NCI-H345 (cell line): ENCODE measurements at places on chromosomes 12 and 14.

- DNase-seq: peak; percentile 13
Measured at GRCh38 chr12:112998987-112999767, 20.9 kb downstream of the OAS2 start.

DNA sequence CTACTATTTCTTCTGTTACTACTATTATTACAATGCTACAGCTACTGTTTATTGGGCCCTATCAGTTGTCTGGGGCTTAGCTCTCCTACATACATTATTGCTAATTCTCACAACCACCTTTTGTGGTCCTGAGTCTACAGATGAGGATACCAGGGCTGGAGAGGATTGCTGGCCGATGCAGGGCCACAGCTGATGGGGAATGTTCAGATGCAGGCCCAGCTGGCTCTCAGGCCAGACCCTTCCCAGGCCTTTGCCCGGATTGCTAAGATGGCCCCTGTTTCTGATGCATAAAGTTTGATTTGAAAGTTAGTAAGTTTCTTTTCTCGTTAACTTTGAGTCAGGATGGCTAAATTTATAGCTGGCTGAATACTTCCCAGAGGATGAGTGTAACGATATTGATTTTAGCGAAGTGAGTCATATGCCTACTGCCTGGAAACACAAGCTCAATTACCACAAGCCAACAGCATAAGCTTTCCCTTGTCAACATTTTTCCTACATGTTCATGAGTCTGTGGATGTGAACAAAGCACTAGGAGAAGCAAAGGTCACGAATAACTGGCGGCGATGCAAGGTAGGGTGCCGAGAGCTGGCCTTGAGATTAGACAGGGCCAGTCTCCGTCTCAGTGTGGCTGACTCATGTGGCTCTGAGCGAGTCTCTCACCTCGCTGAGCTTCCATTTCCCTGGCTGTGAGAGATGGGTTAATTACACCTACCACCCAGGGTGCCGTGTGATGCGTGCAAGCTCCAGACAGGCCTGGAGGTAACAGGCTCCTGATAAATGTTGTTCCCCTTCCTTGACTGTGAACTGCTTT, 111.0 kb downstream of the BEGAIN start:
- peak; percentile 88 for DNase-seq

DNA sequence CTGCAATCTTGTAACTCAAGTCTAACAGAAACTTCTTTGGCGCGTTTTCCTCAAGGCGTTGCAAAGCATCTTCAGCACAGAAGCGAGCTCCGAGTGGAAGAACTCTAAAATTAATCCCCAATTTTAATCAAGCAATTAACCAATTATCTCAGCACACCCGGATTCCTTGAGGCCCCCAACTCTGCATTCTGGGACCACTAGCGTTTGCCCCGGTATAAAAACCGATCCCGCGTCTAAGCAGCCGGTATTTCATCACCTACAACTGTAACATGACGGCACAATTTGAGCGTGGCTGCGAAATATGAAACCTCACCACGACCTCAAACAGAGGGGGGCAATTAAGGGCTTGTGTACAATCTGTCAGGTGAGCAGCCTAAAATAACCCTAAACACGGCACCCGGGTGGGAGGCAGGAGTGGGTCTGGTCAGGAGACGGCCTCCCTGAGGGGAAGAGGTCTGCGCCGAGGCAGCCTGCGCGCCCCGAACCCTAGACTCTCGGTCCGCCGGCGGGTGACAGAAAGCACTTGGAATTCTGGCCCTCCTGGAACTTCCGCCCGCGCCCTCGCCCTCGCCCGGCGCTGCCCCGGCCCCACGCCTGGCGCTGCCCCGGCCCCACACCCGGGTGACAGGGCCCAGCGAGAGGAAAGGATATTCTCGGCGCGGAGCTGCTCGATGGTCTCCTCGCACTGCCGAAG, 594 bp downstream of the ZCCHC8 start:
- DNase-seq: peak; percentile 43

GRCh38 chr12:49796606-49797448, 31.4 kb downstream of the NCKAP5L start:
- no peak for DNase-seq

DNA sequence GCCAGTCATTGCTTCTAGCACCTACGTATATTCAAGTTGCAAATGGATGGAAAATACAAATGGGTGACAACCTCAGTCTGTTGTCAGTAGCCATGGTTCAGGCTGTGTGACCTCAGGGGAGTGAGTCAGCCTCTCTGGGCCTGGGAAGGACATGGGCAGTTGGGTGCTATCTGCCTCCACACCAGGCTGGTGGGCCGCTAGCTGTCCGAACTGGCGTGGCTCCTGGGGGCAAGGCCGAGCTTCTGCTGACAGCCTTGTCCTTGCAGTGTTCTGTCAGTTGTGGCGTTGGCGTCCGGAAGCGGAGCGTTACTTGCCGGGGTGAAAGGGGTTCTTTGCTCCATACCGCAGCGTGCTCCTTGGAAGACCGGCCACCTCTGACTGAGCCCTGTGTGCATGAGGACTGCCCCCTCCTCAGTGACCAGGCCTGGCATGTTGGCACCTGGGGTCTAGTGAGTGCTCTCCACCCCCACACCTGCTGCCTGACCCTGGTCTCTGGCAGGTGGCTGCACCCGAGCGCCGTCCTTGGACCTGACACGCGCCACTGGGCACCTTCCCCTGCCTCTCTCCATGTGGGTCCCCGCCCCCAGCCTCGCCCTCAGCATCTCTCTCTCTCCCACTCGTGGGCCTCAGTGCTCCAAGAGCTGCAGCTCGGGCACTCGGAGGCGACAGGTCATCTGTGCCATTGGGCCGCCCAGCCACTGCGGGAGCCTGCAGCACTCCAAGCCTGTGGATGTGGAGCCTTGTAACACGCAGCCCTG, 17.1 kb downstream of the PAPLN start:
- no peak for DNase-seq

DNA sequence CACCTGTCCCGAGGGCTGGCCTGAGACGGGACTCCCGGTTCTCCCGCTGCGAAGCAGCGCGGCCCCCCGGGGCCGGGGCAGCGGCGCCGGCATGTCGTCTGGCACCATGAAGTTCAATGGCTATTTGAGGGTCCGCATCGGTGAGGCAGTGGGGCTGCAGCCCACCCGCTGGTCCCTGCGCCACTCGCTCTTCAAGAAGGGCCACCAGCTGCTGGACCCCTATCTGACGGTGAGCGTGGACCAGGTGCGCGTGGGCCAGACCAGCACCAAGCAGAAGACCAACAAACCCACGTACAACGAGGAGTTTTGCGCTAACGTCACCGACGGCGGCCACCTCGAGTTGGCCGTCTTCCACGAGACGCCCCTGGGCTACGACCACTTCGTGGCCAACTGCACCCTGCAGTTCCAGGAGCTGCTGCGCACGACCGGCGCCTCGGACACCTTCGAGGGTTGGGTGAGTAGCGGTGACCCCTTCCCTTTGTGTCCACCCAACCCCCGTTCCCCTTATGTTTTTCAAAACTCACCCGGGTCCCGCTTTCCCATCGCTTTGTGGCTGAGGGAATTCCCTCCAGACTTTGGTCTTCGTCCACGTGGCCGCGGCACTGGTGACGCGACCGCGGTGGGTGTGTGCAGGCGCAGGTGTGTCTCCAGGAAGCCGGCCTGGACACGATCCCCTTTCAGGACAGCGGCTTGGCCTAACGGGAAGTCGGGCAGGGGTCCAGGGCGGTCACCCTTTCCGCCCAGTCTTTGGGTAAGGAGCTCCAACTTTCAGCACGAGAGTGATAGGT, 826 bp downstream of the PRKCH start:
- no peak for DNase-seq

DNA sequence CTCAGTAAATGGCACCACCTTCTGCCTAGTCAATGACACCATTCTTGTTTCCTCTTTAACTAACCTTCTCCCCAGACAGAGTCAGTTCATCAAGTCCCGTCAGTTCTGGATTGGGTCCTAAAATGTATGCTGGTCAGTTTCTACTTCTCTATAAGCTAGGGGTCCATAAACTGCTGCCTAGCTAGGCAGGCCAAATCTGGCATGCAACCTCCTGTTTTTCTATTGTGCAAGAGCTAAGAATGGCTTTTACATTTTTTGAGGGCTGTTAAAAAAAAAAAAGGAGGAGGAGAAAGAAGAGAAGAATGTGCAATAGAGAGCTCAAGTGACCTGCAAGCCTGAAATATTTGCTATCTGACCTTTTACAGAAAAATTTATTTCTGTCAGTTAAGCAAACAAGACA, 6.4 kb upstream of the TMED10 start:
- DNase-seq: no peak

DNA sequence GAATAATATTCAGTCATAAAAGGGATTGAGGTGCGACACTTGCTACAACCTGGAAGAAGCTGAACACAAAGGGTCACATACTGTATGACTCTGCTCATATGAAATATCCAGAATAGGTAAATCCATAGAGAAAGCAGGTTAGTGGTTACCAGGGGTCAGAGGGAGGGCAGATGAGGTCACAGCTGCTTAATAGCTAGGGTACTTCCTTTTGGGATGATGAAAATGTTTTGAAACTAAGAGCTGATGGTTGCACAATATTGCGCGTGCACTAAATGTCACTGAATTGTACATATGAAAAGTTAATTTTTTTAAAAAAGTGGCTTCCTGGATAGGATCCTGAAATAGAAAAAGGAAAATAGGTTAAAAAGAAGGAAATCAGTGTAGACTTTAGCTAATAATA, 23.8 kb downstream of the NEUROD4 start:
- DNase-seq: no peak

DNA sequence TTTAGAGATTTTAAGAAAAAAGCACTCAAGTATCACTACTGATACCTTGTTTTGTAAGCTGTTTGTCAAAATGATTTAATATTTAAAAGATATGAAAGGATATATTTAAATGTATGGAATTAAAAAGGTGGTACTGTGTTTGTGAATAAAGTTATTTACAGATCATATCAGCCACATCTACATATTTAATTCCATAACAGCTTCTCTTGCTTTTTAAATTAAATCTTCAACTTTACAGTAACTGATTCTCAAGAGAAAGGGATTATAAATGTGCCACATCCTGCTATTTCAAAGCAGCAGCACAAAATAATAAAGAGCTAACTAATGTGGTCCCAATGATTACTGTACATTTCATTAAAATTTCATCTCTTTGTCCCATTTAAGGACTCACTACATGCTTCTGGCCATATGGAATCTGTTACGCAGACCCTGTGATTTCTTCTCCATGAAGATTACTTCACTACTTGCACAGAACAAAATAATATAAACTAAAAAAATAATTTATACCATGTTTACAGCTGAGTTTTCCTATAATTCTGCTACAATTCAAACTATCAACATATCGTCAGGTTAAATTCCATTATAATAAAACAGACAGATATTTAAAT, 117.8 kb downstream of the MED13L start:
- no peak for DNase-seq

DNA sequence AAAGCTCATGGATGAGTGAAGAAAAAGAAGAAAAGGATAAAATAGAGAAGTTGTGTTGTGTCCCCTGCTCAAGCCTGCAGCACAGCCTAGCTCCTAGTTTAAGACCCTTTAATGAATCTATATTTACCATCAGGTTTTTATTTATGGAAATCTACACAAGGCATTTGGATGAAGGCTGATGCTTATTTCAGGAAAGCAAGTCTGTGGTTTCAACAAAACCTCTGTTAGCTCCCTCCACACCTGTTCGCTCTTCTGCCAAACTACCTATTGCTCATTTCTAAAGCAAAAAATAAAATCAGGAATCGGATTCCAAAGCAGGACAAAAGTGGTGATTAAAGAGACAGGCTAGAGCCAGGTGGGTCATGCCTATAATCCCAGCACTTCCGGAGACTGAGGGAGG, 18.9 kb upstream of the MAP3K9 start:
- DNase-seq: no peak

DNA sequence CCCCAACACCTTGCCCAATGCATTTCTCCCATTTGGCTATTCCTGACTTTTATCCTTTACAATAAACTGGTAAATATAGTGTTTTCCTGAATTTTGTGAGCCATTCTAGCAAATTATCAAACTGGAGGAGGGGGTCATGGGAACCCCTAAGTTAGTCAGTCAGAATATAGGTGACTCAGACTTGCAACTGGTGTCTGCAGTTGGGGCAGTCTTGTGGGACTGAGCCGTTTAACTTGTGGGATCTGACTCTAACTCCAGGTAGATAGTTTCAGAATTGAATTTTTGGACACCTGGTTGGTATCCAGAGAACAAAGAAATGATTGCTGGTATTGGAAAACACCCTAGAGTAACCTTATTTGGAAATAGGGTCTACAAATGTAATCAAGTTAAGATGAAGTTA, 133.4 kb downstream of the CEP83 start:
- DNase-seq: no peak

DNA sequence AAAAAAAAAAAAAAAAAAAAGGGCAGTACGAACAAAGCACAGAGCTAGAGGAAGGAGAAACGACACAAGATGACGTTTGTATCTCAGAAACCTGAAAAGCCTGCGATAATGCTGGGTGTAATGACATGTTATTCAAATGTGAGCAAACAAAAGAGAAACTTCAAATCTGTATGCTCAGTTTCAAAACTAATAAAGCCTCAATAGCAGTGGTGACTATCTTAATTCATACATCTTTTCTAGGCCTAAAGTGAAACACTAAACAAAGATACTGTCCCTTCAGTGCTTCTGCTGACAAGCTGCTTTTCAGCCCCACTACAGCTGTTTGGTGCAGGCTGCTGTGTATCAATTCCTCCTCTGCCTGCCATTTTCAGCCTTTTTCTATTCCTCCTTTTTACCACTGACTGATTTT, 15.8 kb downstream of the ITPR2 start:
- no peak for DNase-seq

DNA sequence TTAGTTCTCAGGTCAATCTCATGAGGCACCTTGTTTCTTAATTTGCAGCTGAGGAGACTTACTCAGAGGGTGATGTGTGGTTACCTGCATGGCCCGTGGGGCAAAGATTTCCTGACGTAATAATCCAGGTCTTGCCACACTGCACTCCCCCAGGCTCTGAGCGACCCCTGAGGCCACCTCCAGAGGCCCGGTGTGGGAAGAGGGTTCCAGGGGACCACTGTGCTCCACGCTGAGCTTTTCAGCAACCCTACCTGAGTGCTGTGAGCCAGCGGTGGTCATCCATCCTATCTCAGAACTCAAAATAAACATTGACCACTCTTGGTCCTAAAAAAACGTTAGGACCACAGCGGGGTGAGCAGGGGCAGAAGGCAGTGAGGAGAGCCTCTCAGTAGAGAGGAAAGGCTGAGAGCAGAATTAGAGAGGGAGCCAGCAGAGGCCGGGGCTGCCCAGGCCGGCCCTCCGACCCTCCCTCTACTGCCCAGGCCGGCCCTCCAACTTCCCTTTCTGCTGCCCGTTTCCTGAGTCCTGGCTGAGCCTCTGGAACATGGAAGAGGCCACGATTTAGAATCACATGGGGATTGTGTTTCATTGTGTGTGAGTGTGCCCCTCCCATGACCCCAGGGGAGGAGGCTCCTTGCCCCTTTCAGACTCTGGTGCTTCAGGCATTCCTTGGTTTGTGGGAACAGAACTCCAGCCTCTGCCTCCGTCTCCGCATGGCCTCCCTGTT, 188.2 kb upstream of the DIO3 start:
- no peak for DNase-seq

GRCh38 chr12:19764408-19764807, 325.1 kb downstream of the AEBP2 start:
- no peak for DNase-seq

- peak; percentile 50 for DNase-seq
Measured at GRCh38 chr12:112381406-112381882, 787 bp downstream of the HECTD4 start.

- no peak for DNase-seq
Measured at GRCh38 chr12:6058481-6059161, 65.8 kb downstream of the VWF start.

- no peak for DNase-seq
Measured at GRCh38 chr12:121653999-121654398, 15.5 kb downstream of the MORN3 start.
